ENCODE measurements at places on chromosomes 6 and 20. TPM values are rescaled to one million over a fixed set of nuclear protein-coding genes. Genes with fewer than 3 reads are reported as not detected.

Gene HSF2
- 13.3 TPM for total RNA-seq

Gene TTLL9
- total RNA-seq, result not detected

Gene EDN1
- total RNA-seq, result 2.3 TPM

Gene TAF8
- total RNA-seq, result 21.1 TPM

Gene IFNGR1
- 19.1 TPM for total RNA-seq

Gene POM121L2
- not detected for total RNA-seq

Gene TCP11
- total RNA-seq, result not detected

Gene PRKN
- total RNA-seq, result not detected

Gene VGLL2
- total RNA-seq, result not detected

Gene SLPI
- total RNA-seq, result not detected

Gene PNPLA1
- not detected for total RNA-seq

Gene KIF25
- not detected for total RNA-seq

Gene SLC32A1
- total RNA-seq, result not detected

Gene C6orf58
- total RNA-seq, result 0.10 TPM

Measured in HT1080 (cell line).